HFF-Myc (cell line): ENCODE measurements at places on chromosomes 6 and 20.

GRCh38 chr6:168196881-168197635, 118.0 kb upstream of the FRMD1 start:
- DNase-seq, result no peak

- no peak for DNase-seq
Measured at GRCh38 chr6:41201764-41202173, 820 bp upstream of the TREML2 start.

- DNase-seq, result no peak
Measured at GRCh38 chr20:13739731-13740649, 44.7 kb downstream of the ESF1 start.

DNA sequence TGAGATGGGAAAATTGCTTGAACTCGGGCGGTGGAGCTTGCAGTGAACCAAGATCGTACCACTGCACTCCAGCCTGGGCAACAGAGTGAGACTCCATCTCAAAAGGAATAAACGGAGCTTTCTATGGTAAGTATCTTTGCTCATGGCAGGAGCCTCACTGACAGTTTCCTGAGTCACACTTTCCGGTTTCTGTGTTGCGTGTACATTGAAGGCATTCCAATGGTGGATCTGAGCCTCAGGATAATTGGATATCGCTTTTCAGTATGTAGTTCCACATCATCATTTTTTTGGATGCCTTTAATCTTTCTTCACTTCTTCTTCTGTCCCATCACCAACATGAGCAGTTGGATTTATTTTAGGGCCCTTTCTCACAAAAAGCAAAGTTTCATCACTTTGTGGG, 28.6 kb upstream of the GTSF1L start:
- DNase-seq, result no peak

DNA sequence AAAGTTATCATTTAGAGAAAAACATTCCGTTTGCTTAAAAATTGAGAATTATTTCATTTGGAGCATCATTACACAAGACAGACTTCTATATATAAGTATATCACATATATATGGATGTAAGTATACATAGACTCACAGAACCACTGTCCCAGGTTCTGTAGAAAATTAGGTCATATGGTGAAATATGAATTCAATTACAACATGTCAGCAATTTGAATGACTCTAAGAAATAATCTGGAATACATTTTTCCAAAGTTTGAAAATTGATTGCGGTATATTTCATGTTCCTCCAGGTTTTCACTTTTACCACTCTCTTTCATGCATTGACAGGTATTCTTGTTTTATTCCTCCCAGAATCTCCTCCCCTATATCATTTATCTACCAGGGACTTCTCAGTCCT, 892.3 kb downstream of the PHF3 start:
- DNase-seq, result no peak

DNA sequence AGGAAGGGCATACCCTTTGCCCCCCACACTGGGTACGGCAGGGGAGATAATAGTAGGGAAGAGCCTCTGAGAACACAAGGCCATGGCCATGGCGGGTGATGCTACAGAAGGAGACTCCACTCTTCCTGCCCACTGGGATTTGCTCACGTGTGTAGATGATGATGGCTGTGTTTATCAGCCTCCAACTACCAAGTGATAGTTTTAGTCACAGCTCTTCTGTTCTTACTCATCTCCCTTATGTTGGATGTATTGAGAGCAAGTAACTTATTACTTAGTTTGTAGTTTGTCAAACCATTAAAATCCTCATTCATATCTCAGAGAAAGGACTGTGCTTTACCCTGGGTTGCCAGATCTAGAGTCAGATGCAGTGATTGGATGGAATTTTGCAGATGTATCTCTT, 66.0 kb downstream of the CDH26 start:
- no peak for DNase-seq

DNA sequence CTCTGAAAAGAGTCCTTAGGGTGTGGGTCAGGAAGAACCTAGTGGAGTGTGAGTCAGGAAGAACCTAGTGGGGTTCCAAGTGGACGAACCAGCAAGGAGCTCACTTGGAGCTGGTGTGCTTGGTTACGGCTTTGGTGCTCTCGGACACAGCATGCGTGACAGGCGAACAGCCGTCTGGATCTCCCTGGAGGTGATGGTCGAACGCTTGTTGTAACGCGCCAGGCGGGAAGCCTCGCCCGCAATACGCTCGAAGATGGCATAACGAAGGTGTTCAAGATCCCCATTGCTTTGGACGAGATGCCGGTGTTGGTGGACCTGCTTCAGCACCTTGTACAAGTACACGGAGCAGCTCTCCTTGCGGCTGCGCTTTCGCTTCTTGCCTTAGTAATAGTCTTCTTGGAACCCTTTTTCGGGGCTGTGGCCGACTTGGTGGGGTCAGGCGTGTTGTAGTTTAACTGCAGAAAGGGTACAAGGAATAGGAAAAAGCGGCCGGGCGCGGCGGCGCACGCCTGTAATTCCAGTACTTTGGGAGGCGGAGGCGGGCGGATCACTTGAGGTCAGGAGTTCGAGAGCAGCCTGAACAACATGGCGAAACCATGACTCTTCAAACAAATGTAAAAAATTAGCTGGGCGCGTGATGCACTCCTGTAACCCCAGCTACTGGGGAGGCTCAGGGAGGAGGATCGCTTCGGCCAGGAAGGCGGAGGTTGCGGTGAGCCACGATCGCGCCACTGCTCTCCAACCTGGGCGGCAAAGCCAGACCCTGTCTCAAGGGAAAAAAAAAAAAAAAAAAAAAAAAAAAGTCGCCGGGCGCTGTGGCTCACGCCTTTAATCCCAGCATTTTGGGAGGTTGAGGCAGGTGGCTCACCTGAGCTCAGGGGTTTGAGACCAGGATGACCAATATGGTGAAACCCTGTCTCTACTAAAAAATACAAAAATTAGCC, 48.0 kb downstream of the OR2B2 start:
- no peak for DNase-seq

DNA sequence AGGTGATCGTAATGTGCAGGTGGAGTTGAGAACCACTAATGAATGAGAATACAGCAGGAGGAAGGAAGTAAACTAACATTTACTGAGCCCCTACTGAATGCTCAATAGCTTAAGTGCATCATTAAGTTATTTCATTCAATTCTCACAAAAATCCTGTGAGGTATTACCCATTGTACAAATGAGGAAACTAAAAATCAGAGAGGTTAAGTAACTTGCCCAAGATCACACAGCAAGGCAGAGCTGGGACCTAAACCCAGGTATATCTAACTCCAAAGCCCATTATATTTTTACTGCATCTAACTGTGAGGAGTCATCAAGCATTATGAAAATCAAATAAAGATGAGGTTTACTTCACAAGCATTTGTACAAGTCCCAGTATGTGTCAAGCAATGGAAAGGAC, 35.3 kb downstream of the CPNE5 start:
- DNase-seq, result no peak

DNA sequence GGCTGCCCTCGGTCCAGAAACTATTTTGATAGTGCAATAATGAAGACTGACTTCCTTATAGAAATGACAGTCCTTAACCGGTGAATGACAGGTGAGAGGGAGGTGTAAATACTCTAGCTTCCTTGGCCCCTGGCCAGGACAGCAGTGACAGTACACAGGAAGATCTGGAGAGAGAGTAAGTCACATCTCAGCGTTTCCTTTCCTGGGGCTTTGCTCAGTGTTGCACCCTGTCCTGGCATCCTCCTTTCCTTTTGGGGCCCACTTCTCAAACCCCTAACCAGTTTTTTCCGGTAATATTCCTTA, 336.9 kb downstream of the CD83 start:
- DNase-seq, result no peak

GRCh38 chr20:20014659-20015058, 2.5 kb upstream of the NAA20 start:
- DNase-seq, result no peak

- DNase-seq, result no peak
Measured at GRCh38 chr6:7051780-7052442, 55.9 kb upstream of the RREB1 start.

DNA sequence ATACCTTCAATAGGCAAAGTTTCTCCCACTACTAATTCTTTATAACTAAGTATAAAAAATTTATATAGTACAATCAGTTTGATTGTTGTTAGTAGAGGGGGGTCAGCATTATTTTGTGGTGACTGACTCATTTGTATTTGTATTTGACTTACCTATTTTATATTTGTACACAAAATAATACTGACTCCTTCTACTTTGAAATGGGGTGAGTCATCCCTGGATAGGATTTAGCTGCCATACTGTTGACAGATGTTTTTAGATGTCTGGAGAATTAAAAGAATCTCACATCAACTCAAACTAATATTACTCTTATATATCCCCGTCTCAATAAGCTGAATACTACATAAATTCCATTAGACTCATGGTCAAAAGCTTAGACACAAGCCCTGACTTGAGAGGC, 114.9 kb downstream of the FRK start:
- no peak for DNase-seq

DNA sequence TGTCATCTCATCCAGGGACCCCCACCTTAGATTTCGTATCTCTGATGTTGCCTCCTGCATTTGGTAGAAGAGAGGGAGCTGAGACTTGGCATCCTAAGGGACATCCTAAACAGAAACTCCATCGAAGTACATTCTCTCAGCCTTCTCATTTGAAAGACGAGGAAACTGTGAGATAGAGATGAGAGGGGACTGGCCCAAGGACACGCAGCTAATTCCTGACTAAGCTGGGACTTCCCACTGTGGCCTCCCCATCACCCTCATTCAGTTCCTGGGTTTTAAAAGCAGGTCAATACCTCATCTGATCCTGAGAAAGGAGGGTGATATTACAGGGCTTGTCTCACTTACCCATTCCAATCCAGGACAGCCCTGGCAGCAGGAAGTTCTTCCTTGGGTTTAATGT, 855 bp upstream of the WFDC5 start:
- DNase-seq, result no peak

GRCh38 chr6:27839626-27840475, 72.3 kb downstream of the OR2B2 start:
- peak; percentile 70 for DNase-seq

- DNase-seq, result peak; percentile 69
Measured at GRCh38 chr20:38084425-38084951, 50.9 kb downstream of the RPRD1B start.

DNA sequence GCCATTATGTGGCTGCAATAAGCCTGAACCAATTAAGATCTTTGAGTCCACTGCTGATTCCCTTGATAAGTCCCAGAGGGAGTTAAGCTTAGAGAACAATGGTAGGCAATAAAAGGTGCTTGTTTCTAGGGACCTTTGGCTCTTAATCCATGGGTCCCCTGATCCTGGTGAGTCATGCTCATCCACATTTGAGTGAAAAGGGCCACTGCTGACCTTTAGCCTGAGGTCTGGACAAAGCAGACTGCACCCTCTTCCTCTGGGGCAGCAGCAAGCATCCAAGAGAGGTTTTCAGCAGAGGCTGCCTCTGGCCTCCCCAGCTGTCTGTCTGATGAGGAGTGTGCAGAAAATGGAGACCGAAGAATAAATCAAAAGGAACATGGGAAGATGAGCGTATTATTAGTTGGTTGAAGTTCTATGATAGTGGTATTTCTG, 16.1 kb upstream of the SCGN start:
- no peak for DNase-seq

GRCh38 chr6:52074155-52074554, 13.3 kb downstream of the PKHD1 start:
- no peak for DNase-seq

DNA sequence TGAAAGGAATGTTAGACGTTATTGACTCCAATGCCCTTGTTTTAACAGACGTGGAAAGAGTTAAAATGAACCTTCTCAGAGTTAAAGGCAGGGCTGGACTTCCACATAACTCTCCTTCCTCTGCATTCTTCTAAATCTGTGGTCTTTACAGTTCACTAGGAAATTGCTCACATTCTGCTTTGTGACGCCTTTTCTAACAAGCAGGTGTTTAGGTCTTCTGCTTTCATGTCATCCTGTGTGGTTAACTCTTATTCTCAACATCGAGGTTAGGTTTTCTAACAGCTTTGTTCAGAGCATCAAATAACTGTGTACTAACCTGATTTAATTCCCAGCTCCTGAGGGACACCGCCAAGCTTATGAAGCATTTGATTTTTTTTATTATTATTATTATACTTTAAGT, 81.3 kb upstream of the NT5E start:
- DNase-seq, result no peak

- DNase-seq, result no peak
Measured at GRCh38 chr20:61443443-61444126, 191.5 kb downstream of the CDH4 start.

DNA sequence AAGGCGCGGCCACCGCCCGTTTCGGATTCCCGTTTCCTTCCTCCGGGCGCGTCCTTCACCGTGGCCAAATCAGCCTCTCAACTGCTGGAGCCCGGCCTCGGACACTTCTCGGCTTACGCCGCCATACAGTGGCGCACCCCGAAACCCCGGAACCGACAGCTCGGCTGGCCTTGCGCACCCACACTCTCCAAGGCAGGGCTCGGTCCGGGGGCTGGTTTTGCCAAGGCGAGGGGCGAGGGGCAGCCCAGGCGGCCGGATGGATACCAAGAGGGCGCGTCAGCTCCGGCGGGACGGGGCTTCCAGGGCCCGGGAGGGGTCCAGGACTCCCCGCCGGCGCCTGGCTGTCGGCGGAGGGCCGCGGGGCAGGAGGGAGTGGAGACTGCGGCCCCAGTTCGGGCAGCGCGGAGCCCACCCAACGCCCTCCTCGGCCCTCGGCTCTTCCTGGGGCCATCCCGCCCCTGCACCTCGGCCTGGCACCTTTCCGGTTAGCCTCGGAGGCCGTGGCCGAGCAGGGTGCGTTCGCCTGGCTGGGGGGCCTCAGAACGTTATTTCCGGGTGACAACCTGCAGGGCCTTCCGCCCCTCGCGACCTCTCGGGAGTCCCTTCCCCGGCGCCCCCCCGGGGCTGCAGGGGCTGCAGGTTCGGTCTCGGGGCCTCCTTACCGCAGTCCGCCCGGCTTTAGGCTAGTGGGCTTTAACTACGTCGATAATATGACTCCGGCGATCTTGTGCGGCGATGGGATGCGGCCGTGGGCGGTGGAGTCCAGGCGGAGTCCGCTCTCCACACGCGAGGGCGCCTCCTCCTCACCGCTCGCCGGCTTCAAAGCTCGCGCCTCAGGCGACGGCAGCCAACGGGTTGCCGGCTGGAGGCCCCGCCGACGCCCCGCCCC, 697 bp upstream of the CEP43 start:
- DNase-seq, result no peak
